Activated T-cell treated with anti-CD3 and anti-CD28 coated beads, Interleukin-2, amount 50 U/mL, for 48 hours (primary cell): ENCODE measurements at places on chromosomes 12 and 14.

GRCh38 chr12:28708918-28709371 is 440.1 kb upstream of the FAR2 start:
- no peak for DNase-seq

GRCh38 chr12:7324176-7324575 is 20.3 kb downstream of the ACSM4 start:
- DNase-seq, result no peak

DNA sequence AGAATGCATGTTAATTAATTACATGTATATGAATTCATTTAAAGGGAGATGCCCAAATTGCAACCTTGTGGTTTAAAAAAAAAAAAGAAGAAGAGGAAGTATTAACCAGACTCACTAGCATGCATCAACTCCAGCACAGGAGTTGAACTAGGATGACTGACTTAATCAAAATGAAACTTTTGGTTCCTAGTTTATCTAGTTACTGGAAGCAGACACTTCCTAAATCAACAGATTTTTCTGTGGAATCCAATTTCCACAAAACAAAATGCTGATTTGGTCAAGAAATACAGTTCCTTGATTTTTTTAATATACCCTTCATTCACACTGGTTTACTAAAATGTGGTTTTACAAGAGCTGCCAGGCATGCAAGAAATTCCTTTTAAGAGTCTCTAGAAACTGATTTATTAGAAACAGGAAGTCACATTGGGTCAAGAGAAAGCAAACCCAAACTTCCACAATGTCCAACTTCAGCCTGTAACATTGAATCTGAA is 41.6 kb downstream of the ITPR2 start:
- no peak for DNase-seq

GRCh38 chr12:85747941-85748495 is 88.2 kb downstream of the RASSF9 start:
- DNase-seq, result no peak

DNA sequence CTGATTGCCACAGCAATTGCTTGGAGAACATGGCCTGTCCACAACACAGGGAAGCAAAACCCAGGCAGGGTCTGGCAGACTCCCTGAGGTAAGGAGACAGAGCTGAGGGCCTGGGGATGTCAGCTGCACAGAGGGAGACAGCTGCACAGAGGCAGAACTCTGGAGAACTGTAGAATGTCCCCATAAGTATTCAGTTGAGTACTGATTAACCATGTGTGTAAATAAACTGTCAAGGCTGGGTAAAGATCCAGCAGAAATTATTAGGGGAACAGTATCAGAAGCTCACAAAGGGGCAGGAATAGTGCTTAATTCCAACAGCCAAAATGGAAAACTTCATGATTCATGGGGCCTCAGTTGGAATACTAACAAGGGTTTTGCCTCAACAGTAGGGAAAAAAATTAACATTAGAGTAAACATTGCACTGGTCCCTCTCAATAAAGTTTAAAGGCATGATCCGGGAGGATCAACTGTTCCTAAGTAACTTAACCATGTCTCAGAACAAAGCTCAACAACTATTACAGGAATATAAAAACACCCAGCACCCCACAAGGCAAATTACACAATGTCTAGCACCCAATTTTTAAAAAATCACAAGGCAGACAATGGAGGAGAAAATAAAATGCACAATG is 201.3 kb upstream of the RASSF8 start:
- DNase-seq, result no peak

- DNase-seq, result no peak
Measured at GRCh38 chr14:50835280-50835679, 4.3 kb upstream of the NIN start.

DNA sequence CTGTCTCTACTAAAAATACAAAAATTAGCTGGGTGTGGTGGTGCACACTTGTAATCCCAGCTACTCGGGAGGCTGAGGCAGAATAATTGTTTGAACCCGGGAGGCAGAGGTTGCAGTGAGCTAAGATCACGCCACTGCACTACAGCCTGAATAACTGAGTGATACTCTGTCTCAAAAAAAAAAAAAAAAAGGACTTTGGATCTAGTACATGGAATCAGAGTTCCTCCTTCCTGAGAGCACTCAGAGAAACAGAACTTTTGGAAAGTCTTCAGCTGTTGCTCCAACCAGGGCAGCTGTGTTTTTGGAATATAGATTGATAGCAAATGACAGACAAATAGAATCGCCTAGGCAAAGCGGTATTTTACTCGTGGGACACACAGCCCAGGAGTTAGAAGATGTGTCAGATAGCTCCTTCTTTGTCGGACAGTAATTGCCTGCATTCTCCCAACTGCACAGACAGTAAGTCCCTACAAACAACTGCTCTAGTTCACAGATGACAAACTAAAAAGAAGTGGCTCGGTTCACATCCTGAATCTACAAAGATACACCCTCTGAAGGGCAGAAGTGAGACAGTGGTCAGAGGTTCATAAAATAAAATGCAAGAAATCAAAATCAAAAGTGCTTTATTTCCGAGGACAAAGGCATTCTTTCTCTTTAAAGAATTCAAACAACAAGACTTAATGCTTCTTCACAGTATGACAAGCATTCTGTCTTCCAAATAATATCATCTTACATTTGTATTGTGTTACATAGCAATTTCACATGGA is 17.1 kb upstream of the NEK9 start:
- DNase-seq, result no peak

DNA sequence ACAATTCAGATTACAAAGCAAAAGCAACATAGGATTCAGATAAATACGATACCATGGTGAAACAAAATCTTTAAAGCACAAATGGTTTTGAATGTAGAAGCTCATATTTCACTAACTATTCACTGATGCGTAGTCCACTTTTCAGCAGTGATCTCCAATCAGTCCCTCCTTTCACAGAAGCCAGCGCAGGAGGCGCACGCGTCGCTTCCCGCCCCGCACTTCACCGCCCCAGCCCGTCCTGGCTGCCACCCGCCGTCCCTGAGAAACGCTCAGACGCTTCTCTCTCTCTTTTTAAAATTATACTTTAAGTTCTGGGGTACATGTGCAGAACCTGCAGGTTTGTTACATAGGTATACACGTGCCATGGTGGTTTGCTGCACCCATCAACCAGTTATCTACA is 19.8 kb upstream of the CHFR start:
- no peak for DNase-seq

DNA sequence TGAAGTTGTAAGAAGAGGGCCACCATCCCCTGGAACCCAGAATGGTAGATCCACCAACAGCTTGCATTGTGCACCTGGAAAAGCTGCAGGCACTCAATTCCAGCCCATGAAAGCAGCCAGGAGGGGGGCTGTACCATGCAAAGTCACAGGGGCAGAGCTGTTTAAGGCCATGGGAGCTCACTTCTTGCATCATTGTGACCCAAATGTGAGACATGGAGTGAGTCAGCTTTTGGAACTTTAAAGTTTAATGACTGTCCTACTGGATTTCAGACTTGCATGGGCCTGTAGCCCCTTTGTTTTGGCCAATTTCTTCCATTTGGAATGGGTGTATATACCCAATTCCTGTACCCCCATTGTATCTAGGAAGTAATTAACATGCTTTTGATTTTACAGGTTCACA is 50.8 kb downstream of the SLC16A7 start:
- DNase-seq, result no peak

- DNase-seq, result no peak
Measured at GRCh38 chr12:77837876-77838291, 7.2 kb downstream of the NAV3 start.

DNA sequence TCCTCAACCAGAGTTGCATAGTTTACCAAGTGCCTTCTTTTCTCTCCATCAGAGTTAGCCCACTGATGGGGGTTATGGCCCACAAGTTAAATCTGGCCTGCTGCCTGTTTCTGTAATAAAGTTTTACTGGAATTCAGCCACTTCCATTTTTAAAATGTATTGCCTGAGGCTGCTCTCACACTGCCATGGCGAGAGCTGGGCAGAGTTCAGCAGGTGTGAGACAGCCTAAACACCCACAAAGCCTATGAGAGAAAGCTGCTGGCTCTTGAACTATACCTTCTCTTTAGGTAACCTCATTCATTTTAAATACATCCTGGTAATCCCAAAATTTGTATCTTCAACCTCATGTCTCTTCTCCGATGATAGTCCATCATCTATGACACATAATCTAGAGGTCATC is 86.1 kb downstream of the BCL2L14 start:
- DNase-seq, result no peak
